ENCODE measurements at places on chromosomes 3 and 15.

GRCh38 chr15:70132139-70132538, 34.4 kb upstream of the TLE3 start:
- no peak for DNase-seq

DNA sequence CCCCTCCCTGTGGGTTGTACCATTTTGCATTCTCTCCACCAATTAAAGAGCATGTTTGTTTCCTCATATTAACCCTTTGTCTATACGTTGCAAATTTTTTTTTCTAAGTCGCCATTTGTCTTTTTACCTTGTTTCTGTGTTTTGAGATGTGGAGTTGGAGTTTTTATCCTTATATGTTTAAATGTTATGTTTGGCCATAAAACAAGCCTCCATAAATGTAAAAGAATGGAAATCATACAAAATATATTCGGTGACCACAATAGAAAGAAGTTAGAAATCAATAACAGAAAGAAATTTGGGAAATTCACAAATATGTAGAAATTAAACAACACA, 29.2 kb downstream of the LRRK1 start:
- DNase-seq = no peak

DNA sequence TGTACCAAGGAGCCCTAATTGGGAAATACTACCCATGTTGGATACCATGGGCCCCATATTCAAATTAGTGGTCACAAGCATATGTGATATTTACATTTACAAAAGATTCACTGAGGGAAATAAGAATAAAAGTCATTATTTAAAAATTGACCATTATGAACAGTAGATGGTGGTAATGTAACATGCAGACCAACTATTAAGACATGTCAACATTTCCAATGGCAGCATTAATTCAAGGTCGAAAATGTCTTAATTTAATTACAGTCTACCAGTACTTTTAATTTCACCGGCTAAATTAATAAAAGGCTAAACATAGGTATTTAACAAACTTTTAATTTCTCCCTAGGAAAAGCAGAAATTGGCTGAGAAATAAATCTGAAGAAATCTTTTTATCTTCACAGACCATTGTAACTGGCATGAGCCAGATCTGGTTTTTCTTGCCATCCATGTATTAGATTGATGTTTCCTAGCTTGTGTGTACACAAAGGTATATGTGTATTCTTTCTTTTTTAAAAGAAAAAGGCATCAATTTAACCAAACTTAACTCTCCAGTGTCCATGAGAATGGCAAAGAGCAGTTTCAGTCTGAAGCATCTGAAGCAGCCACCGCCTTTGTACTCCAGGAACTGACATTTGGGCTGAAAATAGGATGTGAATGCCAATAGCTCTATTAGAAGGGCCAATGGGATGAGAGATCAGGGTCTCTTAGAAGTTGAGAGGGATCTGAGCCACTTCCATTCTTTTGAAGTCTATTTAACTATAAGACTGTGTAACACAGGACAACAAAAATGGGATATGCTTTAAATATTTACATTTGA, 26.6 kb downstream of the NEK11 start:
- DNase-seq = no peak

- no peak for DNase-seq
Observed at GRCh38 chr3:123284399-123285010, 82.8 kb downstream of the SEC22A start.

- no peak for DNase-seq
Observed at GRCh38 chr3:152496286-152496685, 227.6 kb downstream of the MBNL1 start.
